ENCODE measurements at places on chromosomes 1 and 21.

GRCh38 chr1:27010226-27010994, 2.2 kb downstream of the TENT5B start:
- DNase-seq, result no peak

- peak; percentile 39 for DNase-seq
Observed at GRCh38 chr1:39576016-39576657, 453 bp downstream of the PABPC4 start.

DNA sequence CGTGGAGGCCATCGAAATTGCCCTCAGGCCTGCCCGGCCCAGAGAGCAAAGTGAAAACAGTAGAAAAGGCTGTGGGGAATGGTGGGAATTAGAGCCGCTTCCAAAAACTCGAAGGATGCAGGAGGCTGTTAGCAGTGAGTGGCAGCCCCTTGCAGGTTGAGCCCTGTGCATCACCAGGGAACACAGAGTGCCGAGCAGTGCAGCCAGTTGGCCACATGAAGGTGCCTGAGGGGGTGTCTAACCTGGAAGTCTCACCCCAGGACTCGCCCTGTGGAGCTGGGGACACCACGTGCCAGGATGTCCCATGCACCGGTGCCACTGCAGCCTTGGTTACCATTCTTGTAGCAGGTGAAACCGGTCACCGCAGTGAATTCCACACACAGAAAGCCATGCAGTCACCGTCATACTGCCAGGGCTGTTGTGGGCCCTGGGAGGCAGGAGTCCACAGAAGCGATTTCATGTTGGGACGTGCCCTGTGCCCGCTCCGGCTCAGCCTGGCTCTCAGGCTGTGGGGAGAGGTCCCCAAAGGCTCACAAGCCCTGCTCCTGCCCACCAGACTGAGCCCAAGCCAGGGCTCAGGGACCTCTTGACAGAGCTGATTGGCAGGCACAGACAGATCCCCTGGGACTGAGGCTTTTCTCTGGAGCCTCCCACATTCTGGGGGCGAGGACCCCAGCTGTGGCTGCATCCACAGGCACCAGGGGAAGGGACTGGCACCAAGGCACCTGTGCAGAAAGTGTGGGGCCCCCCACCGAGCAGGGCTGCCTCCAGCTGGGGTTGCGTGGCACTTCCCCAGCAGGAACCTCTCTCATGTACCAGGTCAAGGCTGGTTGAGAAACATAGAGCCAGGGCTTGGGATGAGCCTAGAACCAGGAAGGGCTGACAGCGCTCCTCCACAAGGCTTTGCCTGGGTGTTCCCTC, 16.7 kb upstream of the ACTRT2 start:
- no peak for DNase-seq

DNA sequence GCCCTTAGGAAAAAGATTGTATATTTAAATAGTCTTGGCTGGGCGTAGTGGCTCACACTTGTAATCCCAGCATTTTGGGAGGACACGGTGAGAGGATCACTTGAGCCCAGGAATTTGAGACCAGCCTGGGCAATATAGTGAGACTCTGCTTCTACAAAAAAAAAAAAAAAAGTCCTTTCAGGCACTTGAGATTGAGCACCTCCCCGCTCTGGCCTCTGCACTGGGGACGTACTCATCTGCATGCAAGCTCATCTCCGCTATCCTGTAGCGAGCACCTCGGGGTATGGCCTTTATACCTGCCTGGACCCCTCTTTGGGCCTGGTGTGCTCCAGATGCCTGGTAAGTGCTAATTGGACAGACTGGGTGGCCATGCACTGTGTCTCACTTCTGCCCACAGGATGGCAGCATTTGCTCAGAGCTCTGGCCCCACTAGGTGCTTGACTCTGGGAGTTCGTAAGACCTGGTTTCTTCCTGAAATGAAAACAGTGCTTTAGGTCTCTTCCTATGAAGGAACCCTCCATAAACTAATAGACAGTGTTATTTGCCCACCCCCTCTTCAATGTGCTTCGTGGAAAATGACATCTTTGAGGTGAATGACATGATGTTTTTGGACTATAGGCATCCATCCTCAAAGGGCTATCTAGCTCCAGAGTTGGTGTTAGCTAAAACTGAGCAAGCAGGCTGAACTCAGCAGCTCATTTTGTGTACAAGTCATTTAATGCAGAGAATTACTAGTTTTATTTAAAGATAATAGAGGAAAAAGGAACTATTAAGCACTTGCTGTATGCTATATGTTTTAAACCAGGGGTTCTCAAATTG, 61.7 kb upstream of the ADAR start:
- peak; percentile 90 for DNase-seq

GRCh38 chr1:183106746-183107145, 79.3 kb upstream of the LAMC2 start:
- no peak for DNase-seq

- DNase-seq, result no peak
Observed at GRCh38 chr1:42801832-42802473, 15.0 kb upstream of the ERMAP start.

DNA sequence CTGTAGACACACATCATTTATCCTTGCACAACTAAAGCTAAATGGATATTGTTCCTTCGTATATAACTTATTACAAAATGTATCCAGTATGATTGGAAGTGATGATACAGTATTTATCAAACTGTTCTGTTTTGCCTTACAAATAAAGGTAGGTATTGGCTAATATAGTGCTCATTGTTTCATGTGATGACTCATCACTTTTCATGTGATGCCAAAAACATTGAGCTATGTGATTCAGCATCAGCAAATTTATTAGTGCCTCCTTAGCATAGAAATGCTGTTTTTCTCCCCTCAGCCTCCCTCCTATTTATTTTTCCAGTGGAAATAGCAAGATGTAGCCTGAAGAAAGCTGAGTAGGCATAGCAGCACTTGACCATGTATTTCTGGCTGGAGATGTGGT, 228.6 kb upstream of the LYPLAL1 start:
- no peak for DNase-seq

DNA sequence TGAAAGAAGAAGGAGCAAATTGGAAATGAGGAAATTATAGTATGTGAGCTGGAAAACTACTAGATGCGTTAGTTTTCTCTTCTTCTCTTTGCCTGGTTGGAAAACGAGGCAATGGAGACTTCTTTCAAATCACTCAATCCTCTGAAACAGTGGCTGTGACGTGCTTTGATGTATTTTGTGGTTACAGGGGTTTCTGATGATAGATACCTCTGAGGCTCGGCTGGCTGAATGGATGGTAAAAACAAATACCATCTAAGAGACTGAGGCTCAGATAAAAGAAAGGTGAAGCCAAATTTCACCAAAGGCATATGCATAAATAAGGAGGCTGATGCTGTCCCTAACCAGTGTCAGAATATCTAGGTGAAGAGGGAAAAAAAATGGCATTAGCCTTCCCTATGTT, 15.1 kb downstream of the MAB21L3 start:
- no peak for DNase-seq

GRCh38 chr1:108597041-108597440, 37.1 kb downstream of the EEIG2 start:
- DNase-seq, result no peak

DNA sequence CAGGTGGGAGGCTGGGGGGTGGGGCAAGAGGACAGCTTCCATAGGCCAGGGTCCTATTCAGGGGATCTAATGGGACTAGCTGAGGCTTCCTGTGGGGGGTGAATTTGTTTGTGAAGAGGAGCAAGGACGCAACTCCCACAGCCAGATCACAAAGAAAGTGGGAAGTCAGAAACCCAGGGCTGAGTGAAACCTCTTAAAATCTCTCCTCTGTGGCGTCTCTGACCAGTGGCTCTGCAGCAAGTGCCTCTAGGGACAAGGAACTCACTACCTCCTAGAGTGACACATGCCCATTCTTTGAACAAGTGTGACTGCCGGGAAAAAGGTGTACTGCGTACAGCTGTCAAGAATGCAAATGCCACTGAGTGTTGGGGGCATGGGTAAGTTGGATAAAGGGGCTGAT, 187.9 kb downstream of the HIVEP3 start:
- no peak for DNase-seq

DNA sequence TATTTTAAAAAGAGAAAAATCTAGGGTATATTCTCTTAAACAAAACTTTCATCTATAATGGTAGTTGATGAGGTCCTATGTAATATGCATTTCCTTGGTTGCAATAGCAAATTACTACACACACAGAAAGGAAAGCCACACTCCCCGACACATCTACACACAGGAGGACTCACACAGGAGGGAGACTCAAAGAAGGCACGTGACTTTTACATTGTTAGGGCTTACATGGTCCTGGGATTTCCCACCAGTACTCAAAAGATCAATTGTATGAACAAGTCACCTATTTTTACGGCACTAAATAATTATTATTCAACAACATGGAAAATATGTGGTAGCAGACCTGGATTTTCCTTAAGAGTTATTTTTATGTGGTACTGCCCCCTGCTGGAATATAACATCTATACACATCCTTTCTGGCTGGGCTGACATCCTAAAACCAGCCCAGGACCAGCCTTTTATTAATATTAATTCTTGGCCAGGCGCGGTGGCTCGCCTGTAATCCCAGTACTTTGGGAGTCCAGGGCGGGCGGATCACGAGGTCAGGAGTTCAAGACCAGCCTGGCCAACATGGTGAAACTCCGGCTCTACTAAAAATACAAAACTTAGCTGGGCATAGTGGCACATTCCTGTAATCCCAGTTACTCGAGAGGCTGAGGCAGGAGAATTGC, 33.9 kb upstream of the LGALS8 start:
- DNase-seq, result peak; percentile 82

DNA sequence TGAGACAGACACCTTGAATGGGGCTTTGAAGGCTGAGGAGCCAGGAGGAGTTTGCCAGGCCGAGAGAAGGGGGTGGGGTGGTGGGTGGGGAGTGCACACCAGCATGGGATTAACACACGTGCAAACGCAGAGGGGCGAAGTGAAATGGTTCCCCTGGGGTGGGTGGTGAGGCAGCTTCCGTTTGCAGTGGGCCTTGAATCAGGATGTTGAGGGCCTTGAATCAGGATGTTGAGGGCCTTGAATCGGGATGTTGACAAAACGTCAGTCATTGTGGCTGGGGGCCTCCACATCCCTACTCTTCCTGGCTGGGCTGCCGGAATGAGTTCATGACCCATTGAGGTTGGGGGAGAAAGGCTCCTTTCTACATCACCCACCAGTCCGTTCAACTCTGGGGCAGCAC, 16.6 kb downstream of the LDLRAP1 start:
- no peak for DNase-seq

GRCh38 chr1:223133306-223133823, 9.7 kb downstream of the TLR5 start:
- no peak for DNase-seq

DNA sequence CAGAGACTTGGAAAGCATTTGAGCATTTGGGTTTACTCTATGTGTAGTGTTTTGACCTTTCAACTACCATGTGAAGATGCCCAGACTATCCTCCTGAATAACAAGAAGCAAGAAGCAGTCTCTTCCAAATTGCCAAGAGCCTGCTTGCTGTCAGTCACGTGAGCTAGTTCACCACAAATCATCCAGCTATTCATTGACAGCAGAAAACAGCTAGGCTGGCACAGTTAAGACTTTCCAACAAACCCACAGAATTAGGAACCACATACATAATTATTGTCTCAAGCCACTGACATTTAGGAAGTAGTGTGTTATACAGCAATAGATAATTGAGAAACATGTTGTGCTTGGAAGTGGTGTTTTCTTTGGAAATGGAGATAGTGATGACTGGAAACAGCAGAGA, 1652.0 kb downstream of the NCAM2 start:
- no peak for DNase-seq

- no peak for DNase-seq
Observed at GRCh38 chr1:18350747-18351146, 130.0 kb upstream of the KLHDC7A start.

DNA sequence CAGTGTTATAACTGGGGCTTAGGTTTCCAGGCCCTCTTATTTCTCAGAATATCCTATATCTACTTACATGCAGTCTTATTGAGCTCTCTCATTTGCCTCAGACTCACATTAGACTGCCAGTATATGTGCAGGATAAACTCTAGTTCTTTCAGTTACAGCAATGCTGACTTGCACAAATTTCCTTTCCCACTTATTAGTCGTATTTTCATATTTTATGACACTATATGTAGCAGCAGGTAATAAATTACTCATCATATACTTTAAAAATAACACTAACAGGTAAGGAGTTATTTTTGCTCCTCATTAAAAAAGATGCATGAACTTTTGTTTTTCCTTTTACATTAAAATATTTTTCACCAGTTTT, 65.7 kb downstream of the GADD45A start:
- DNase-seq, result no peak

DNA sequence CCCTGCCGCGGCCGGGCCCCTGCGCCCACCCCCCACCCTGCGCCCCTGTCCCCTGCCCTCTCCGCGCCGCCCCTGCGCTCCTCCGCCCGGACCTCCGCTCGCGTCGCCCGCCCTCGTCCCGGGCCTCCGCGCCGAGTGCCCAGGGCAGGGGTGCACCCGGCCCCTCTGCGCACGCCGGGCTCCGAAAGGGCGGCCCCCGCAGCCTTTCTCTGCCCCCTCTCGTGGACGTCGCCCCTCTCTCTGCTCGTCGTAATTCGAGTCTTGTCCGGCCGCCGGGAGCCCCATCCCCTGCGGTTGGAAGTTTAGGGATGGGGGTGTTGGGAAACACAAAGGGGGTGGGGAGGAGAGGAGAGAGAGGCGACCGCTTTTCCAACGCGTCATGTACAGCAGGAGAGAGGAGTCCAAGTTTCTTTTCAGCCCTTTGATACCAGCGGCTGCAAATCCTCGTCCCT, 407 bp downstream of the GALNT2 start:
- peak; percentile 59 for DNase-seq

DNA sequence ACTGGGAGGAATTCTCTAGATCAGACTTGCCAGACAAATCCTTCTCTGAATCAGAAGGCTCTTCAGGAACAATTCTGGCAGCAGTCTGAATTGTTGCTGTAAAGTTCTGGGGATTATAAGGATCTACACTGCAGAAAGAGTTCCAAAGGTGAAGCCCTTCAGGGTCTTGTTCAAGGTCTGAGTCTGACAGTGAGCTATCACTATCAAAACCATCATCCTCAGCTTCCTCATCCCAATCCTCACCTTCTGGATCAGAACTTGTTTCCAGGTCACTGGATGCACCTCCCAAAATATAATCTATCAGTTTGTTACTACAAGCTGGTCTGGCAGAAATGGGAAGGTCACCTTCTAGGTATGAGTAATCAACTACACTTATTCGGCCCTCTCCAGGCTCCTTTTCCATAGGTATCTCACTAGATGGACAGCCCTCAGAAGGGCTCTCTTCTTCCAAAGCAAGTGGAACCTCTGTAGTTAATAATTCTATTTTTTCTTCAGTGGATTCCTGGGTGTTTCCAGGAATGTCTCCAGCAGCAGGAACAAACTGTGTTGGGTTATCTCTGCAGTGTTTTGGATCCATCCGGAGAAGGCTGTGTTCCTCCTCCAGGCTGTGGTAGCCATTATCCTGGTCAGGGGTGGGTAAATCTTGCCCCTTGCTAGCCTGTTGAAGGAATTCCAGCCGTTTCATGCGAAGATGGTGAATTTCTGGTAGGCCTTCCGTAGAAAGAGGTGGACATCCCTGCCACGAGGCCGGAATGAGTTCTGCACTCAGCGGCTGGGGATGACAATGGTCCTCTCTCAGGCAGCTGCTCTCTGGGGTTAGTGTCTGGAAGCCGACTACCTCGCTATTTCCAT, 1.6 kb downstream of the PPP1R15B start:
- DNase-seq, result peak; percentile 25

- no peak for DNase-seq
Observed at GRCh38 chr1:109247401-109248365, 1.7 kb upstream of the CELSR2 start.

- DNase-seq, result peak; percentile 37
Observed at GRCh38 chr1:7912743-7913557, 27.7 kb downstream of the TNFRSF9 start.

GRCh38 chr1:104238991-104239390, 489.3 kb downstream of the AMY1C start:
- peak; percentile 29 for DNase-seq

GRCh38 chr1:111202707-111203623, 2.5 kb upstream of the DENND2D start:
- DNase-seq, result no peak

All from GM23338 (cell line).